Gastroesophageal sphincter (tissue), 4 donors: ENCODE measurements at places on chromosomes 6 and 20.

- ATAC-seq = no peak
Observed at GRCh38 chr6:167997642-167998041, at the start of gene KIF25. KIF25 (plus strand) TSS chr6:167997671; CDS start chr6:168029586, 31,915 bp downstream.

- no peak for ATAC-seq
Observed at GRCh38 chr6:24883618-24884017, 52.1 kb downstream of the RIPOR2 start.

- ATAC-seq = peak; percentile 57
Observed at GRCh38 chr6:14984519-14984853, 261.4 kb upstream of the JARID2 start.

- no peak for ATAC-seq
Observed at GRCh38 chr6:111967131-111967530, 86.8 kb upstream of the CCN6 start.

- peak; percentile 84 for ATAC-seq
Observed at GRCh38 chr6:148440877-148441453, 98.3 kb downstream of the SASH1 start.

DNA sequence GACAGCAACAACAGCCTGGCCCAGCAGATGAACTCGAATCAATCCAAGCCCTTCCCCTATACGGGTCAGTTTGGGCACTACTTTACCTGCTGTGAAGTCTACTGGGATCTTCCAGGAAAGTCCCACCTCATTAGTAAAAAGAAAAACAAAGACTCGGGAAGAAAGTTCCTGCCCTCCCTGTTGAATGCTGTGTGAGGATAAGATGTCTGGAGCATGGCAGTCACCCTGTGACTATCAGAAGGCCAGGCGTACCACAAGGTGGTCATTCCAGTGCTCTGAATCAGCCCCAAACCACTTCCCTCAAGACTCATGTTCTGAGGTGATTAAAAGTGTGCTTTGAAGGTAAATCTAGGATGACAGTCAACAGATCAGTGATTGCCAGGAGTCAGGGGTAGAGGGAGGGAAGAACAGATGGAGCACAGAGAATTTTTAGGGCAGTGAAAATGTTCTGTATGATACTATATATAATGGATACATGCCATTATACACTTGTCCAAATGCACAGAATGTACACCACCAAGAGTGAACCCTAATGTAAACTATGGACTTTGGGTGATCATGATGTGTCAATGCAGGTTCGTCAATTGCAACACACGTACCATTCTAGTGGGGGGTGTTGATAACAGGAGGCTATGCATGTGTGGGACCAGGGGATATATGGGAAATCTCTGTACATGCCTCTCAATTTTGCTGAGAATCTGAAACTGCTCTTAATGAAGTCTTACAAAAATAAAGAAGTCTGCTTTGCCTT lies 14.7 kb downstream of the FKBP1A start:
- ATAC-seq = no peak

- ATAC-seq = no peak
Observed at GRCh38 chr20:11838076-11838636, 79.5 kb upstream of the BTBD3 start.

GRCh38 chr6:44497807-44498206 lies 110.3 kb downstream of the CDC5L start:
- ATAC-seq = no peak

GRCh38 chr6:104984831-104985230 lies 27.9 kb downstream of the LIN28B start:
- no peak for ATAC-seq

DNA sequence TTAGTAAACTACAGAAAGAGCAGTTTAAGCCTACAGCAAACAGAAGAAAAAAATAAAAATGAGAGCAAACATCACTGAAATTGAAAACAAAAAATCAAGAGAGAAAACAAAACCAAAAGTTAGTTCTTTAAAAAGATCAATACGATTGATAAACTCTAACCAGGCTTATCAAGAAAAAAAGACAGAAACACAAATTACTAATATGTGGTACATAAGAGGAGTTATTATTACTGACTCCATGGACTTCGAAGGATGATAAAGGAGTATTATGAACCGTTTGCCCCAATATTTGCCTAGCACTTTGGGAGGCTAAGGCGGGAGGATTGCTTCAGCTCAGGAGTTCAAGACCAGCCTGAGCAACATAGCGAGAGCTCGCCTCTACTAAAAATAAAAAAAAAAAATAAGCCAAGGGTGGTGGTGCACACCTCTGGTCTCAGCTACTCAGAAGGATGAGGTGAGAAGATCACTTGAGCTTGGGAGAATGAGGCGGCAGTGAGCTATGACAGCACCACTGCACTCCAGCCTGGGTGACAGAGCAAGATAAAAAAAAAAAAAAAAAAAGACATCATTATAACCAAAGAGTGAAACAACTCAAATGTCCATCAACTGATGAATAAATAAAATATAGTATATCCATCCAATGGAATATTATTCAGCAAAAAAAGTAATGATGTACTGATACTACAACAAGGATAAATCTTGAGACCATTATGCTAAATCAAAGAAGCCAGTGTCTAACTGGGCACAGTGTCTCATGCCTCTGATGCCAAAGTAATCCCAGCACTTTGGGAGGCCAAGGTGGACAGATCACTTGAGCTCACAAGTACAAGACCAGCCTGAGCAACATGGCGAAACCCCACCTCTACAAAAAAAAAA lies 12.9 kb downstream of the TRPC4AP start:
- ATAC-seq = no peak

DNA sequence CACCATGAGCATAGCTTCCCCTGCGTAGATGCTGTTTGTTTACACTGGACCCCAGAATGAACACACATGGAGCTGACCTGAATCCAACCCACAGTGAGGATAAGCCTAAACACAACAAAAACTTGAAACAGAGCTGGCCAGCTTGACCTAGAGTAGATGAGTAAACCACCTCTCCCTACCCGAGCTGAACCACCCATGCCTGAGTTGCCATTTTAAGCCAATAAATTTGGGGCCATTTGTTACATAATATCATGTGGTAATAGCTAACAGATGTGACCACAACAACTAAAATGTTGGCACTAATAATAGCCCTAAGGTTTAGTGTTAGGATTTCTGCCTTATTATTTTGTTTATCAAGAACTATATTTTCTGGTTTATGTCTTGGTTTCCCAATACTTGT lies 103.2 kb upstream of the GRIK2 start:
- ATAC-seq = no peak

DNA sequence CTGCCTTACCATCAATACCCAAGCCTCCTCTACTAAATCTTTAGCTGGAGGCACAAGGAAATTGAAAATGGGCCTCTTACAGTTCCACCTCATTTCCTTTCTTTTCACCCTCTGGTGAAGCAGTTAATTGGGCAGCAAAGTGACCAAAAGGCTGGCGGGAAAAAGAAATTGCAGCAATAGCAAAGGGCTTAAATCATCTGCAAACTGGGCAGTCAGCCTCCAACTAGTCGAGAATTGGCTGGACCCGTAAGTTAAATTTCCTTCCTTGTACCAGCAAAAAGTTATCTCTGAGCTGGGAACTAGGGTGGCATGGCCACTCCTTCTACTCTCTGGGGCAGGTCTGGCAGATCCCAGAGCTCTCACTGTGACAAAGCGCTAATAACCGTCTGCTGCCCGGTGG lies 33.5 kb downstream of the GHRH start:
- peak; percentile 43 for ATAC-seq

- no peak for ATAC-seq
Observed at GRCh38 chr20:57397693-57398108, 6.5 kb downstream of the RBM38 start.

- ATAC-seq = no peak
Observed at GRCh38 chr20:60553095-60553494, 594.9 kb downstream of the CDH26 start.

DNA sequence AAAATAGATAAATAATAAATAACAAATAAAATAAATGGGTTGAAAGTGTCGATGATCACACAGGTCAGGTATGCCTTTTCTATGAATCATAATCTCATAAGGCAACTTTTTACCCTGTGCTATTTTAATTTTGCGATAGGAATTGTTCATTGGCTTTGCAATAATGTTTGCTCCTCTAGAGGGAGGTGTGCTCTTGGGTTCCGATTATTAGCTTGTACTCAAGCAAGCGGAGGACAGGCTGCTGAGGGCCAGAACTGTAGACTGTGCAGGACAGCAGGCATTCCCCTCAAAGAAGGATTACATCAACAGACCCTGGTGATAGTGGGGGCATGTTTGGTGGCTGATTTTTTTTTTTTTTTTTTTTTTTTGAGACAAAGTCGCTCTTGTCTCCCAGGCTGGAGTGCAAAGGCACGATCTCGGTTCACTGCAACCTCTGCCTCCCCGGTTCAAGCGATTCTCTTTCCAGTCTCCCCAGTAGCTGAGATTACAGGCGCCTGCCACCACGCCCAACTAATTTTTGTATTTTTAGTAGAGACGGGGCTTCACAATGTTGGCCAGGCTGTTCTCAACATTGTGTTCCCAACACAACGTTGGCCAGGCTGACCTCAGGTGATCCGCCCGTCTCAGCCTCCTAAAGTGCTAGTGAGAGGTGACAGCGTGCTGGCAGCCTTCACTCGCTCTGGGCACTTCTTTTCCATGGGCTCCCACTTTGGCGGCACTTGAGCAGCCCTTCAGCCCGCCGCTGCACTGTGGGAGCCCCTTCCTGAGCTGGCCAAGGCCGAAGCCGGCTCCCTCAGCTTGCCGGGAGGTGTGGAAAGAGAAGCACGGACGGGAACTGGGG lies 35.6 kb downstream of the RIOK1 start:
- ATAC-seq = peak; percentile 36

GRCh38 chr6:36809941-36810803 lies 29.1 kb downstream of the CPNE5 start:
- ATAC-seq = no peak

- no peak for ATAC-seq
Observed at GRCh38 chr6:101806241-101806640, 412.7 kb downstream of the GRIK2 start.

GRCh38 chr20:58603721-58604120 lies 47.4 kb upstream of the STX16 start:
- no peak for ATAC-seq

GRCh38 chr6:157089258-157089657 lies 234.1 kb downstream of the TMEM242 start:
- no peak for ATAC-seq

- peak; percentile 41 for ATAC-seq
Observed at GRCh38 chr6:110875548-110876169, 1.1 kb downstream of the AMD1 start.

DNA sequence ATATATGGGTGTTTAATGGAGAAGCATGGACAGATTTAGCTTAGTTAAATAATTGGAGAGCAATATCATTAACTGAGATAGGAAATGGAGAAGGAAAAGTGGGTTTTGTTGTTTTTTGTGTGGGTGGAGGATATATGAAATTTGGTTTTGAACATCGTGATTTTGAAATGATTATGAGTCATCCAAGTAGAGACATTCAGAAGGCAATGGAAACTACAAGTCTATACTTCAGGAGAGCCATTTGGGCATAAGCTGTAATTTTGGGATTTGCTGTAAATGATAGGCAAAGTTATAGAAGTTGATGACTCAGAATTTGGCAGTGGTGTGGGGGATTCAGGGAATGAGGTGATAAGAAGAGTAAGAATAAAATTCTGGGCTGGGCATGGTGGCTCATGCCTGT lies 27.4 kb upstream of the FAM135A start:
- no peak for ATAC-seq

GRCh38 chr20:56422076-56422823 lies 10.2 kb downstream of the CASS4 start:
- no peak for ATAC-seq

- ATAC-seq = no peak
Observed at GRCh38 chr6:144305567-144305966, 20.4 kb downstream of the UTRN start.

- ATAC-seq = no peak
Observed at GRCh38 chr6:87257565-87257964, 64.8 kb upstream of the SMIM8 start.

- no peak for ATAC-seq
Observed at GRCh38 chr20:62567246-62568044, 74.9 kb upstream of the SLCO4A1 start.

GRCh38 chr6:14228571-14228970 lies 111.0 kb downstream of the CD83 start:
- ATAC-seq = no peak

GRCh38 chr6:49550492-49551077 lies at the start of gene C6orf141:
C6orf141 (plus strand) TSS chr6:49550668; CDS start chr6:49550793, 125 bp downstream.
- peak; percentile 47 for ATAC-seq

GRCh38 chr6:12170351-12171092 lies 119.6 kb upstream of the EDN1 start:
- ATAC-seq = no peak

- peak; percentile 89 for ATAC-seq
Observed at GRCh38 chr6:149941583-149942460, at the start of gene ULBP2. ULBP2 (plus strand) TSS chr6:149942014; CDS start chr6:149942073, 59 bp downstream.

- peak; percentile 32 for ATAC-seq
Observed at GRCh38 chr6:139540276-139540675, 165.8 kb upstream of the CITED2 start.

DNA sequence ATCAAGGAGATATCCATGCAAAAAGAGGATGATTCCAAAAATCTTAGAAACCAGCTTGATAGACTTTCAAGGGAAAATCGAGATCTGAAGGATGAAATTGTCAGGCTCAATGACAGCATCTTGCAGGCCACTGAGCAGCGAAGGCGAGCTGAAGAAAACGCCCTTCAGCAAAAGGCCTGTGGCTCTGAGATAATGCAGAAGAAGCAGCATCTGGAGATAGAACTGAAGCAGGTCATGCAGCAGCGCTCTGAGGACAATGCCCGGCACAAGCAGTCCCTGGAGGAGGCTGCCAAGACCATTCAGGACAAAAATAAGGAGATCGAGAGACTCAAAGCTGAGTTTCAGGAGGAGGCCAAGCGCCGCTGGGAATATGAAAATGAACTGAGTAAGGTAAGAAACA lies 10.1 kb upstream of the SNRNP48 start:
- ATAC-seq = no peak

DNA sequence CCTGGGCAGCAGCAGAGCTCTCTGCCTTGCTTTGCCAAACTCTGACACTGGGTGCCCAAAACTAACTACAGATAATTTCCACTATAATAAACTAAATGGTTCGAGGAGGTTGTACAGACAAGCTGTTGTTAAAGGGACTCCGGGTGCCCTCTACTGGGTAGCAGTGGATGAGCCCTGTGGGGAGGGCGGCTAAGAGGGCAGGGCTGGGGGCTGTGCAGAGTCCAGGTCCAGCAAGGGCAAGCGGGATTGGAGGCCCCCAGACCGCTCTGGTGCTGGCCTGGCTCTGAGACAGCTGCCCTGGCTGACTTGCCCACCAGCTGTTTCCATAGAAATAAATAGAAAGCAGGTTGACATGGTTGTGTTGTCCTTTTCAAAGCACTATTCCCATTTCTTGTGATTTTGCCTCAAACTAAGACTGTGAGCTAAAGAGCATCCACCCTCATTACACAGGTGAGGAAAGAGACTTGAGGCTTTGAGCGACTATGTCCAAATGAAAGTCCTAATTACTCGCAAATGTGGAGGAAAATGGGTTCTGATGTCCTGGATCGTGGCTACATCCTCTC lies 167.6 kb upstream of the CST7 start:
- no peak for ATAC-seq

GRCh38 chr6:154653853-154654252 lies 79.4 kb upstream of the SCAF8 start:
- ATAC-seq = peak; percentile 73
